ENCODE measurements at places on chromosomes 7 and 10.

DNA sequence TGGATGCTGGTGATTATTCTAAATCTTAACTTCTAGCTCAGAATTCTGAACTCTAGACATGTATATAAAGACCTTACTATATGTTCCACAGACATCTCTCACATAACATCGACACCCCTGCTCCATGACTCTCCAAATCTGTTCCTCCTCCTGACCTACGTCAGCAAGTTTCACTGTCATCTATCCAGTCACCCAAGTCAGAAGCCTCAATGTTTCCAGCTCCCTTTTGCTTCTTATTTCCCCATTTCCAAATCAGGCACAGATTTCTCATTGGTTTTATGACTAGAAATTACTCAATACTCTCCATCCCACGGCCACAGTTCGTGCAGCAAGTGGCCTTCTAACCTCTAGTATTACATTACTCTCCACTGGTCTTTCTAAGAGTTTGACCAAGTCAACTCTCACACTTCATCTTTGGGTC lies 28.5 kb downstream of the EPC1 start:
- DNase-seq: no peak

GRCh38 chr7:152395112-152395511 lies 40.7 kb downstream of the KMT2C start:
- no peak for DNase-seq

GRCh38 chr7:40418983-40419382 lies 284.2 kb downstream of the SUGCT start:
- no peak for DNase-seq

DNA sequence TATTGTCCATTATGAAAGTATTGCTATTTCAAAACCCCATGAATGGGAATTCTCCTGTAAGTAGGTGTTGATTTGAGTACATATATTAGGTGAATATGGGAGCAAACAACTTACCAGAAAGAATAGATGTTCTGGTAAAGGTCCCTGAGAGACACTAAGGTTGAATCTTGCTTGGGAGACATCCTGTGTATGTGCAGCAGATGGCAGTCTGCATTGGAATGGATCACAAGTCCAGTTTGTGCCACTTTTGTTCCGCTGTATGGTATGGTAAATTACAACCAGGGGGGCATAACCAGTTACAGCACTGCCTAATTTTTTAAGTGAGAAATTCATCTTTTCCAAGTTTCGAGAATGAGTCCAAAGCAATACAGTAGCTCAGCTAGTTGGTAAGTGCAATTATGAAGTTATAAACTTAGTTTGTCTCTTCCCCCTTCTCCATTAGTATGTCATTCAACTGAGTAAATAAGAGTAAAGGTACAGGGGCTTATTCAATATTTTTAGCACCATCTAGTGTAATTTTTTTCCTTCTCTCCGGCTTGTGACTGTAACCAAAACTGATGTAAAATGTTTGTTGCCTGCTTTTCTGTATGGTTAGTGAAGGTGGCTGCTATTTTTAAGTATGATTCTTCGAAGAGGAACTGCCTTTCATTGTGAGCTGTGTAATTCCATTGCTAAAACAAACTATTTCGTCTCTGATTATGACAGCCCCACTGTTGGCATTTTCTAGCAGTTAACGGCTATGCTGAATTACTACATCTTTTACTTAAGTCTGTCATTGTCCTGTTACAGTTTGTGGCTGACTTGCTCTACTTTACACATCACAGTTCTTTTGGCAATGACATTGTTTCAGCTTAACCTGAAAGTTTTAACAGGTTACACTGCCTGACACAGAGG lies 2.8 kb downstream of the MCU start:
- no peak for DNase-seq

GRCh38 chr7:101450064-101450463 lies 87.4 kb downstream of the COL26A1 start:
- no peak for DNase-seq

DNA sequence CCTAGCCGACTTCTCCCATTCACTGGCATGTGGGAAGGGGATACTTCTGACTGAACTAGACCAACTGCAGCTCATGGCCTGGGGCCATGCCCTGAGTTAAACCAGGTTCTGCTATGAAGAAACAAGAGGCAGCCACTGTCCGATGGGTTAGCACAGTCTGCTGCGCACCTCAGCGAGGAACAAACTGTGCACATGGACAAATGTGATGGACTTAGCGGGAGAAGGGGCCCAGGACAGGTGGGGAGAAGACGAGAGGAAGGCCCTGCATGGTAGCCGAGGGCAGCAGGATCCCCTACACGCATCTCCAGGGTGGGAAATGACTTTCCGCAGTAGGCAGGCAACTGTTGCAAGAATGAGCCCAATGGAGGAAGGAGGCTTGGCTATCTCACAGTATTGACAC lies 115.0 kb downstream of the PRKAG2 start:
- no peak for DNase-seq

- no peak for DNase-seq
Observed at GRCh38 chr7:131629217-131629882, 72.9 kb upstream of the PODXL start.

DNA sequence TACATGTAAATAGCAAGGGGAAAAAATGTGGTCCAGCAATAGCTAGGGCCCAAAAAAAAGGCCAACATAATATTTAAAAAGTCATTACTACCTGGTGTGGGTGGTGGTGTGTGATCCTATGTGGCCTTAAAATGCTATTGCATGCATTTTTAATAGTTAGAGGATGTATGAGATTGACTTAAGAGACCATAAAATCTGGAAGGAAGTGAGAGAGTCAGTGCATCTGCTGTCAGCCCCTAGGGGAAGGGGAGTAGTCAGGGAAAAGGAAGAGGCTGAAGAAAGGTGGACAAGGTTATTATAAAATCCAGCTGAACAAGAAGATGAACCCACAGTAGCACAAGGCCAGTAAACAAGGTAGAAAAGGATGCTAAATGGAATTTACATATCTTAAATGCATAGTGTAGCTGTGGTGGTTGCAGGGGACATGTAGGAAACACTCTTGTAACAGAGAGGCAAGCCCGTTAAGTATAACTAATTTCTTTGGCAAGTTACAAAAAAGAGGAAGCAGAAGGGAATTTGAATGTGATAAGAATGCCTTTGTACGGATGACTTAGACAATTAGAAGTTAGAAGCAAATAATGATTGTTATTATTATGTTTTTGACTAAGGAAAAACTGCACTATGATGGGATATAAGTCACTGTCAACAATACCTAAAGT lies 11.9 kb upstream of the NDUFA5 start:
- no peak for DNase-seq

DNA sequence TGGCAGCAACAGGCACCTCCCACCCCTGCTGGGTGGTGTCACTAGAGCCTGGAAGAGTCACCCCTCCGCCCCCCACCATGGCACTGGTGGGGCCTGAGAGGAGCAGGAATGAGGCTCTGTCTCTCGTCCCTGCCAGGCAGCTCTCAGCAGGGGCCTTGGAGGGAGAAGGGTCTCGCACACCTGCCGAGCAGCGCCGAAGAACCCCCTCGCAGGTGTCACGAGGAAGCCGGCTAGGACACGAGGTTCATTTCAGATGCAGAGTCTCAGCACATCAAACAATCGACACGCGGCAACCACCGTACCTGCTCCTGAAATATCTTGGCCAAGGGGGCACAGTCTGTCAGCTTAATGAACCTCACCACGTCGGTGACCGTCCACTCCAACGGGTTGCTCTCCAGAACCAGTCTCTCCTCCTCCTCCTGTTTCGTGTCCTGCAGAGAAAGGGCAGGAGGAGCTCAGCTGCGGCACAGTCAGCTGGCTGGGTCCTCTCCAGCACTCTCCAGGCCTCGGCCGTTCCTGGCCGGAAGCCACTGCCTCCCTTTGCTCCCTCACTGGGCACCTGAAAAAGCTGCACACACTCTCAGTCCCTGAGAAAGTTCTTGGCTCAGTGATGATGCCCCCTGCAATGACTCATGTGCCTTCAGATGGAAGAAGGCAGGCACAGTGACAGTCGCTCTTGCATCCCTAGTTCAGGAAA lies 240.1 kb downstream of the SFMBT2 start:
- no peak for DNase-seq

GRCh38 chr10:89837165-89838043 lies 136.0 kb downstream of the KIF20B start:
- DNase-seq: no peak

- no peak for DNase-seq
Observed at GRCh38 chr10:33047655-33048054, 89.6 kb upstream of the ITGB1 start.

- DNase-seq: no peak
Observed at GRCh38 chr10:71840177-71840957, 10.7 kb downstream of the PSAP start.

- DNase-seq: no peak
Observed at GRCh38 chr7:55427342-55427741, 62.2 kb downstream of the LANCL2 start.

GRCh38 chr10:89250865-89251408 lies 638 bp downstream of the LIPA start:
- no peak for DNase-seq

DNA sequence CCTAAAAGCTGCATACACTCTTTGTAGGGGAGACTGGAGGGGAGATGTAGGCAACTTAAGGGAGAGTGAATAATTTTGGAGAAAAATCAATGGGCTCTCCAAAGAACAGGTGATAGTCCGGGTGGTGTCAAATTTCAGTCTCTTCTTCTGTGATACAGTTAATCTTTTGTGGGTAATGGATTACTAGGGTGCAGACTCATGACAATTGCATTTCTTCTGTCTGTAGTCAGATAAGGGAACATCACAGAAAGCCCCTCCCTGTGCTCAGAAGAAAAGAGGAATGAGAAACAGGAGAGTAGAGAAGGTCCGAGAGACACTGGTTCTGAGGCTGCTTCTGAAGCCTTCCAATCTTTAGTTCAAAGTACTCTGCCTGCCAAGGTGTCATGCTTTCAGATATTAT lies 1140.7 kb upstream of the LRRN3 start:
- DNase-seq: no peak

GRCh38 chr7:127047521-127047920 lies 205.2 kb downstream of the GRM8 start:
- no peak for DNase-seq

GRCh38 chr7:107370816-107371215 lies 99.0 kb upstream of the GPR22 start:
- no peak for DNase-seq

- no peak for DNase-seq
Observed at GRCh38 chr7:107610323-107610722, 30.3 kb downstream of the BCAP29 start.

DNA sequence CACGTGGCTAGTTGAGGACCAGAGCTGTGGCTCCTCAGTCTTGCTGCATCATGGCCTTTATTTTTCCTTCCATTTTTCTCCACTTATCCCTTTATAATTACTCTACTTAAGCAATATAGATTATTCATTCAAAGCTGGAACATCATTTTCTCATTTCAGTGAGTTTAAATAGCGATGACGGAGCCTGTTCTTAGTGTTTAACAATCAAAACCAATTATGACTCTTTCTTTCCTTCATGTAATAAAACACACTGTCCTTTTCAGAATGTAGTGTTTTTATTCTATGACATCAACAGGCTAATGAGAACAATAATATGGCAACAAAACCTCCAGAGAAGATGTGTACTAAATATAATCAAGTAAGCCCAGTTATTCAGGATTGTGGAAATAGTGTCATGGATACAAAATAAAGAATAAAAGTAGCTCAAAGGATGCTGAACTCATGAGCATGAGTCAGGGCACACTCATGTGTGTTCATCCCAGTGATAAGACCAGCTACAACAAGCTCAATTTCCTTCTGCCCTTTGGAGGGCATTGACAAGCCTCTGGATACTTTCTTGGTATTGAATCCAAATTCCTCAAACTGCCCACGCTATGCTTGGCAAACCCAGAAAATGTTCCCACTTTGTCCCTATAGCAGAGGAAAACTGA lies 188.4 kb downstream of the CYP26A1 start:
- DNase-seq: no peak

DNA sequence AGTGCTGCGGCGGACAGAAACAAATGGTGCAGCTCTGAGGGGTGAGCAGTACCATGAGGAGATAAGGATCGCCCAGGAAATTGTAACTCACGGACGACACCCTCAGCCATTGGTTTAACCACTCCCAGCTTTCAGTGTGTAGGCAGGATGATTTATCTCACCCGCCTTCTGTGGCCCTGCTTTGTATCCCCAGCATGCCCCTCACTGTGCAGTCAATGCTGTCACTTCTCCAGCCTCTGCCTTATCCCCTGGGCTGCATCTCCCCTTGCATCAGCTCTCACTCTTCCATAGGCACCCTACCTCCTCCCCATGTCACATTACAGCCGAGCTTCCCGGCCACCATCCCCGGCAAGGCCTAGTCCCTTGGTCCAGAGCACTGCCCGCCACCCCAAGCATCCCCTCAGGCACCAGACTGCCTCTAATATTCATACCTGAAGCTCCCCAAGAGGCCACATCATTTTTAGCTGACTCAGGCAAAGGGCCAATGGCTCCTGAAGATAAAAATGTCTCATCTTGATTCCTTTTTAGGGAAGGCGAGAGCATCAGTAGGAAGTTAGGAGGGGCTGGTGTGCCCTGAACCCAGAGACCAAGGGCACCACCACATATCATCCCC lies 77.1 kb downstream of the CARD11 start:
- no peak for DNase-seq

DNA sequence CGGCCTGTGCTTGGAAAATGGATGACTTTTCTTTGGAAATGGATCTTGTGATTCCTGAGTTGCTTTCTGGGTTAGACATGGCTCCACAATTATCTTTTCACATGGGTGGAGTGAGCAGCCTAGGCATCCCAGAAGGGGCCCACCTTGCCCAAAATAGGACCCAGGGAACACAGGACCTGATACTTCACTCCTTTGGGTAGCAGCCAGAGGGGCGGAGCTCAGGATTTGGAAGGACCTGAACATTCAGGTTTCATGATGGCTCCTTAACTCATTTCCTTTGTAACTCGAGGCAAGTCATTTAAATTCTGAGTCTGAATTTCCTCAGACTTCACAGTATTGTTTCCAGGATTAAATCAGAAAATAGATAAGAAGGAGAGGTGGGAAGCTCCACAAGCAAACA lies 178.3 kb upstream of the ZMIZ1 start:
- no peak for DNase-seq

DNA sequence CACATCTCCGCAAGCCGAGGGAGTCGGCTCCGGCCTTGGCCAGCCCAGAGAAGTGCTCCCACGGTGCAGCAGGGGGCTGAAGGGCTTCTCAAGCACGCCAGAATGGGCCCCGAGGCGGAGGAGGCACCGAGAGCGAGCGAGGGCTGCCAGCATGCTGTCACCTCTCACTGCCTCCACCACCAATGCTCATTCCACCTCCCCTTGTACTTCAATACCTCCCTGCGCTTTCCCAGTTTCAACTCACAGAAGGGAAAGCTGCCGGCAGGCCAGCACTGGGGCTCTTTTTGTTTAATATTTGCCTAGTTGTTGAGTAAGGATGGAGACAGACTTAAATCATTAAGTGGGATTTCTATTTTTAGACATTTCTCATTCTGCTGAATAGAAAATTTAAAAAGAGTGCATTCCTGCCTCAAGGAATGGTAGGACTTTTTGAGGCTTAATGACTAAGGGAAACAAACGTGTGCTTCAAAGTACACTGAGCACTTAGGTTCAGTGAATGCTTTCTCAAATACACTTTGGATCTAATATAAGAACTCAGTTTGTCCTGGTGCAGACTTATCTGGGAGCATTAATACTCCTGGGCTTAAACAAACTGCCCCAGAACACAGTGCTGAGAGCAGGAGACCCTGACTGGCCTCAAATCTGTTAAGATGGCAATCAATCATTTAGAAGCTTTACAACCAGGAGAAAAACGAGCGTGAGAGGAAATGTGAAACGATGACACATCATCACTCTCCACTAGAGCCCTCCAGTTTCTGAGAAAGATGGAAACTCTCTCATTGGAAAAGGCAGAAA lies 131.2 kb downstream of the RALA start:
- DNase-seq: no peak

- DNase-seq: no peak
Observed at GRCh38 chr7:16815001-16815400, 10.2 kb upstream of the AGR2 start.

GRCh38 chr10:17790651-17791050 lies 18.5 kb upstream of the MRC1 start:
- DNase-seq: no peak
